ENCODE measurements at places on chromosomes 5 and 9.

DNA sequence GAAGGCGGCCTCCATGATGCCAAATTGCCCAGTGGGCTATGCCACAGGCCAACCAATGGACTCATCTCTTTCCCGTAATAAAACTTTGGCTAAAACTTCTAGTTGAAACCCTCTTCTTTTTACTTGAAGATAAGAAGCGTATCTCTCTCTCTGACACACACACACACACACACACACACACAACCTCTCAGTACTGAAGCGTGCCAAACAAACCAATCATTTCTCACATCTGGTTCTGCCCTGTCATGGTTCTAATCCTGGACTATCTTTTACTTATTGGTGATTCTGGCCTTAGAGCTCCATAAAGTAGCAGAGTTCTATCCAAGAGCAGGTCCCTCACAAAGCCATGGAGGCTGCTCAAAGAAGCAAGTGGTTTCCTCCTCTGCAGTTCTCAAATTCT, 64.6 kb downstream of the PTCH1 start:
- DNase-seq: no peak

- DNase-seq: no peak
These were observed 12.4 kb downstream of the IFNA1 start for GRCh38 chr9:21452681-21453080.

- DNase-seq: no peak
These were observed 135.2 kb downstream of the C9orf152 start for GRCh38 chr9:110072597-110073355.

- DNase-seq: no peak
These were observed 12.4 kb downstream of the POLK start for GRCh38 chr5:75524071-75524470.

DNA sequence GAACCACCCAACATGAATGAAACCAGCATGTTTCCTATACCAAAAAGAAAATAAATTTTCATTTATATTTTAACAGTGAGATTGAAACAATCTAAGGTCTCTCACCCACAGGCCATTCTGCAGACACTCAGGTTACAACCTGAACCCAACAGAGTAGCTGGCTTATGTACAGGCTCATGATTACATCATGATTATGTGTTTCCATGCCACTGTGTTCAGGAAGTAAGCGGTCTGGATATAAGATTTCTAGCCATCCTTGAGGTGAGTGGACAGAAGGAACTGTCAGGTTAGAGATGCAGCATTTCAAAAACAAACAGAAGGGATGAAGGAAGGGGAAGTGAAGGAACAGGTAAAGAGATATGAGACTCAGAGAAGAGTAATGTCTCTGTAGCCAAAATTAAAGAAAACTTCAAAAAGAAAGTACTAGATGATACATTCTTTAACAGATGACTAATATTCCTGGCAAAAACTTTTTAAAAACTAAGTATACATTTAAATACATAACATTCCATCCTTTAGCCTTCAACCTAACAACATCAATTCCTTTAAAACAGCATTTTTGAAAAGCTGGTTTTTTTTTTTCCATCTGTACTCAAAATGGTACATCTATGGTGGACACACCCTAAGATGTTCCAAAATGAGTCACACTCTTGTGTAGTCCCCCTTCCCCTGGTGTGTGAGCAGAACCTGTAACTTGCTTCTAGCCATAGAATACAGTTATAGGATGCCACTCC, 119.8 kb downstream of the LPAR1 start:
- no peak for DNase-seq

GRCh38 chr9:123893831-123894460, 36.0 kb downstream of the DENND1A start:
- DNase-seq: no peak

- no peak for DNase-seq
These were observed 42.9 kb downstream of the RIC1 start for GRCh38 chr9:5671711-5672353.

GRCh38 chr9:134494273-134494815, 147.3 kb upstream of the COL5A1 start:
- DNase-seq: no peak

DNA sequence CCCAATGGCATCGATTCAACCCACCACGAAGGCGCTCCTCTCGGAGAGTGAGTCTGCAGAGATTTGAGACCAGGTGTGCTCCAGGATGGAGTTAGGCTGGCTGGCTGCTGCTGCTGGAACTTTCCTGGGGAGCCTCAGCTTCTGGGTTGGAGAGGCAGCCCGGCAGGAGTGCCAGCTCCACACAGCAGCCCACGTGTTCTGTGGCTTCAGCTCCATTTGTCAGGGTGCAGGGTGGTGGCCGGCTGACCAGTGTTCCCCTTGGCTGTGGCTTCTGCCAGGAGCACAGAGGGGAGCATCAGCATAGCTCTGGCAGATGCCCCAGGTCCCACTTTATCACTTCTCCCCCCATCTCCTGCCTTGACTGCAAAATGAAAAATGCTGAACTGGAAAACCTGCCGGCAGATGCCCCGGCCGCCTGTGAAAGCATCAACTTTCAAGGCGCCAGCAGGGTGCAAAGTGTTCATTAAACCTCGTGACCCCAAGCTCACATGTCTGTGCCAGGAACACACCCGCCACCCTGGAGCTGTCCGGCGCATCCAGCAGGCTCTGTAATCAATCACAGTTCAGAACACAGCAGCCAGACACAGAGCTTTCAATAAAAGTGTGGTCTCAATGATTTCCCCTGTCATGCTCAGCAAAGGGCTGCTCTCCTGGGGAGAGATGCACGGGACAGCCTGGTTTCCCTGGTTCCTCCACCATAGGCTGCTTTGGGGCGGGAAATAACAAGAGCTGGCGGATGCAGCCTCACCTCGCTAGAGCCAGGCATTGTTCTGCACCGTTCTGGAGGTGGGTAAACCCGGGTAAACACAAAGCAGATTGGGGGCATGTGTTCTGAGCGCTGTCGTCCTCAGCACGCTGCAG, 53.2 kb downstream of the TRIP13 start:
- DNase-seq: no peak

DNA sequence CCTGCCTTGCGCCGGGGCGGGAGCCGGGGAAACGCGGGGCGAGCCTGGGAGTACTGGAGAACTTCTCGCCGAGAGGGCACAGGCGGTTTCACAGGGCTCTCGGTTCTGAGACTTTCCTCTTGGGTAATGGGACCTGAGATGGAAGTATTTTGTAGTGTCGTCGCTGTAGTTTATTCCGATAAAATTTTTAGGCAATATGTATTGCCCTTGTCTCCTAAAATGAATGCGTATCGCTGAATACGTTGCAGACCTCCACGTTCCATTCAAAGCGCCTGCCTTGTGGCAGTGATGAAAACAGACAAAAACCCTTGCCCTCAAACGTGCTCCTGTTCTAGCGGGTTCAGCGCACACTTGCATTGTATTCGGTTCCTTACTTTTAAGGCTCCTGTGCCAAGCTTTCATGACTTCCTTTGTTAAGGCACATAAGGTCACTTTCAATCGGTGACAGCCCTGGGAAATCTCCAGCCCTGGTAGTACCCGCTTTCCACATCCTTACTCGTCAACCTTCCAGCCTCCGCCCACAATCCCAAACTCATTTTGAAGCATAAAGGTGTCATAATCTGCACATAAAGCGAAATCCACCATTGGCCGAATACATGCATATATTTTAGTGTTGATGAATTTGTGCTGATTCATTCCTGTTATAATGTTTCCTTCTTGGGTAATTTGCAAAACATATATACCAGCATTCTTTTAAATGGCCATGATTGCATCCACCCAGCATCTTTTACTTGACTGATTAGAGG, 694 bp downstream of the RMI1 start:
- DNase-seq: no peak

- DNase-seq: no peak
These were observed 535.8 kb downstream of the EFNA5 start for GRCh38 chr5:107134931-107135330.

DNA sequence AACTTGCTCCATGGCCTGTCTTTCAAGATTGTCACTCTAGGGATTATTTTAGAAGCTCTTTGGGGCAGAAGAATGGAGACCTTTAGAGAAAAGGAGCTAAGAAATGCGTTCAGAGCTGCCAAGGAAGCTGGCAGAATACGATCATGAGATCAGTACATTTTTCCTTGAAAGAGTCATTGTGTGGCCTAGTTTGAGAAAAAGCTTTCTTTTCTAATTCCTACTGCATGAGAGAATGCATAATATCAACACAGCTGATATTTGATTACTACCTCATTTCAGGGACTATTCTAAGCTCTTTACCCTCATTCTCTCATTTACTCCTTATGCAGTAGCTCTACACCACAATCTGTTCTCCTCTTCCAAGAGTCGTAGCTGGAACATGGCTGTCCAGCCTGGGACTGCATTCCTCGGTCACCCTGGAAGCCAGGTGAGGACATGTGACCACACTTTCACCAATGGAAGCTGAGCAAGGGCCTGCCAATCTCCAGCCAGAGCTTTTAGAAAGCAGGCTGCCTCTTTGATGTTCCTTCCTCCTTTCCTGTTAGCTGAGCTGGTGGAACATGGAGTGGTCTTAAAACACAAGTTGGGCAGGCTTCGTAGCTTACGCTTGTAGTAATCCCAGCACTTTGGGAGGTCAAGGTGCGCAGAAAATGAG, 99.3 kb upstream of the LHFPL2 start:
- no peak for DNase-seq

GRCh38 chr9:108609227-108609896, 246.4 kb downstream of the ACTL7B start:
- DNase-seq: no peak

DNA sequence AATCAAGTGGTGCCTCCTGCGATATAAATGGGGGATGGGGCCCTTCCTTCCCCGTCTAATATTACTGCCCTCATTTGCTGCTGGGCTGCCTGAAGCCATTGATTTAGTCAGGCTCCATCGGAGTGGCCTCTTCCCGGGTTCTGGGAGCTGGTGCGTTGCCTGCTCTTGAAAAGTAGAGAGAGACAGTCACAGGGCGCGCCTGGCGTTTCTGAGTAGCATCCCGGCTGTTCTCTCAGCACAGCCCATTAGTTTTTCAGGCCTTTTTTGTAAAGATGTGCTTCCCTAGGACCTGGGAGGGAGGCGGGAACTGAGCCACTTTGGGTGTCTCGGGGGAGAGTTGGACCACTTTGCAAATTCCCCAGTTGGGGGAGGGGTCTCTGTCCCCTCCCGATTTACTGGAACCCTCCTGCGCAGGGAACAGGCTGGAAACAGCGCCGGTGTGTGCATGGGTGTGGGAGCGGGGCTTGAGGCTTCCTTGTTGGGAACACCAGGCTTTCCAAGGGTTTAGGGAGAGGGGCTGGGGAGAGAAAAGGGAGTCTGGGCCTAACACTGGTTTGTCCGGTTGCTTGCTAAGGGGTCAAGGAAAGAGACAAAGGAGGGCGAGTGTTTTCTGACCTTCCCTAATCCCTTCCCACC, 4.7 kb downstream of the PRDM6 start:
- DNase-seq: no peak

DNA sequence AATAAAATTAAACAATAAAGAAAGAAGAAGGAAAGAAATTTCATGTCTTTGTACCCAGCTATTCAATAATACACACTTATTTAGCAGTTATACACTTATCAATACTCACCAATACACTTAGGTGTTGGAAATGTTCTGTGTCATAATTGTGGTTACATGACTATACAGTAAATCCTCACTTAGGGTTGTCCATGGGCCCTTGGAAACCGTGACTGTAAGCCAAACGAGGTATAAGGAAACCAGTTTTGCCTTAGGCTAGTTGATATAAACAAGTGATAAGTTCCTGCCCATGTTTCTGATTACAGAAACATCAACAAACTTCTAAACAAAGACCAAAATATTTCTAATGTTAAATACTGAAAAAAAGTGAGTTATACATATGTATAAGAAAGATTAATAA, 10.0 kb upstream of the SLCO4C1 start:
- no peak for DNase-seq

DNA sequence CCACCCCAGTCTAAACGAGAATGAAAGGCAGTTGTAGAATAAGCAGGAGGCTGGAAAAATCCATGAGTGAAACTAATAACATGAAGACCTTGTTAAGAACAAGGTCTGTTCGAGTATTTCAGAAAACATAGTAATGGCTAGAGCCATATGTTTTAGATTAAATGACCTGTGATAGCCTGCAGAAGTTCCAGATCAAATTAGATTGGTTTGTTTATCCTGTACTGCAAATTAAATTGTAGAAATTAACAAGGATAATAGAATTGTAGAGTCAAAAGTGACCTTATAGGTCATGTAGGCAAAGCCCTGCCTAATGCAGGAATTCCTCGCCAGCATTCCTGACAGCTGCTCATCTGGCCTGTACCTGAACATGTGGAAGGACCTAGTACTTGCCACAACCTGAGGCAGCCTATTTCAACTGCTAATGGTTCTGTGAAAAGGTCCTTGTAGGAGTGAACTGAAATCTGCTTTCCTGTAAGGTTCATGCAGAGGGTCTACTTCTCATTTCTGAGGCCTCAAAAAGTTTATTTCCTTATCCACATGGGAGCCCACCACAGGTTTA, 17.2 kb downstream of the LIX1 start:
- no peak for DNase-seq

- no peak for DNase-seq
These were observed 6.8 kb upstream of the APBA1 start for GRCh38 chr9:69678843-69679538.

- DNase-seq: no peak
These were observed 93.0 kb downstream of the MAMDC2 start for GRCh38 chr9:70136632-70137031.

All from NCI-H446 (cell line).